Left renal pelvis (tissue), 4 donors: ENCODE measurements at places on chromosomes 7 and 10. TPM values are rescaled to one million over a fixed set of nuclear protein-coding genes. Genes with fewer than 3 reads are reported as not detected.

- DNase-seq = no peak
Observed at GRCh38 chr10:124291001-124291701, 127.6 kb downstream of the OAT start.

Gene CUBN
- polyA plus RNA-seq = 169 TPM

GRCh38 chr10:115957012-115957399 is 316.0 kb downstream of the GFRA1 start:
- DNase-seq = no peak

DNA sequence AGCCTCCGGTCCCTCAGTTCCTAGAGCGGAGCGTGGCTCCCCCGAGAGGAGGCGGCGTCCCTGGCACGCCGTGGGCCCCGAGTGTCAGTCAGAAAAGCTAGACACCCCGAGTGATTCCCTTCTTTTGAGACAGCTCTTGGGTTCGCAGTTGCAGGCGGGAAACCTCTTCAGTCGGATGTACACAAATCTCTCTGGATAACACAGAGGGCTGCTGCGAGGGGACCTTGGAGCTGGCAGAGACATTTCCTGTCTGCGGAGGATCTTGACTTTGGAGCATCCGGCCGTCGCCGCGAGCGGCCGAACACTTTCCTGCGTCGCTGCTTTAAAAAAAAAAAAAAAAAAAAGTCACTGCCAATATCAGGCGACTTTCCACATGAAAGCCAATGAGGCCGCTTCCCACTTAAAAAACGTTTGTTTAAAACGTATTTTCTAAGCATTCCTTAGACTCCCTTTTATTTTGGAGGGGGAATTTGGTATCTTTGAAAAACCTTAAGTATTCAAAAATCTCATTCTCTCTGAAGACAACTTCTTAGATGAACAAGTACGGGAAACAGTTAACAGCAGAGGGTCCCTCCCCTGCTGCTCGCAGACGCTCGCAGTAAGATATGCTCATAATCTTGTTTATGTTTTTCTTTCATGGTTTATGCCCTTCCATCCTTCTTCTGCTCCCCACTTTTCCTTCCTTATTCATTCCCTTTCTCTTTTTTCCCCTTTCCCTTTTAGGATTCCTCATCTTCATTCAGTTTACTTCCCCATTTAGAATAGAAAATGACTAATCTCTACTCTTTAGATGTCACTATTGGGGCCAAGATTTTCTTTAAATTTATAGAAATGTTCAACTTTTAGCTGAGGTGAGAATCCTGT is 10.0 kb downstream of the HHEX start:
- DNase-seq = no peak

Gene AEBP1
- 64.8 TPM for polyA plus RNA-seq

Gene CCDC146
- polyA plus RNA-seq = 21.9 TPM
